Small intestine (tissue), 16 donors: ENCODE measurements at places on chromosomes 2 and 18.

GRCh38 chr2:26913606-26913998 is 56.8 kb upstream of the MAPRE3 start:
- no peak for DNase-seq

DNA sequence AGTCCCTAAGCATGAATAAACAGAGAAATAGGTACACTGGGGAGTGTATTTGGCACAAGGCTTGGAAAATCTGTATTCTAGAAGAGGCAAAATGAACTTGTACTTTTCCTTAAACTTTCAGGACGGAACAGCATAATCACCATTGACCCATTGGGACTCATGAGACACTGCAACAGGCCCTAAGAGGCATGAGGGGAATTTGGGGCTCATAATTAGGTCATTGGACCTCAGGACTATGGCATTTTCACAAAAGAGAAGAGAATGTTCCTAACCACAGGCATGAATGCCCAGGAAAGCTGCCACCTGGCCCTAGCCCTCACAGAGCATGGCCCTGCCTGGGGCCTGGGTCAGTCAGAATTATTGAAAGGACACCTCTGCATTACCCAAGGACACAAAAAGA is 67.9 kb upstream of the PIK3C3 start:
- DNase-seq = no peak

DNA sequence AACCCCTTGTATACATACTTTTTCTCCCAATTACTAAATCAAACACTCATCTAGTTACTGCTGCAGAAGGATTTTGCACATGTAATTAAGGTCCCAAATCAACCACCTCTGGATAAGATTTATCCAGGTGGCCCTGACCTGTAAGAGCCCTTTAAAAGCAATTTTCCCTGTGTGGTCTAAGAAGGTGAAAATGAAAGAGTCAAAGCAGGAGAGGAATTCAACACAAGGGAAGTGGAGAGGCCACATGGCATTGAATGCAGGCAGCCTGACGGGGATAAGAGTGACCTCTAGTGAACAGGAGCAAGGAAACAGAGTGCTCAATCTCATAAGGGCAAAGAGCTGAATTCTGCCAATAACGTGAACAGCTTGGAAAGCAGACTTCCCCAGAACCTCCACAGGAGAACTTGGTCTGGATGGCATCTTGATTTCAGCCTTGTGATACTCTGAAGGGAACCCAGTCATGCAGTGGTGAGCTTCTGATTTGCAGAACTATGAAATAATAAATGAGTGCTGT is 27.2 kb downstream of the PPP3R1 start:
- peak; percentile 67 for DNase-seq

DNA sequence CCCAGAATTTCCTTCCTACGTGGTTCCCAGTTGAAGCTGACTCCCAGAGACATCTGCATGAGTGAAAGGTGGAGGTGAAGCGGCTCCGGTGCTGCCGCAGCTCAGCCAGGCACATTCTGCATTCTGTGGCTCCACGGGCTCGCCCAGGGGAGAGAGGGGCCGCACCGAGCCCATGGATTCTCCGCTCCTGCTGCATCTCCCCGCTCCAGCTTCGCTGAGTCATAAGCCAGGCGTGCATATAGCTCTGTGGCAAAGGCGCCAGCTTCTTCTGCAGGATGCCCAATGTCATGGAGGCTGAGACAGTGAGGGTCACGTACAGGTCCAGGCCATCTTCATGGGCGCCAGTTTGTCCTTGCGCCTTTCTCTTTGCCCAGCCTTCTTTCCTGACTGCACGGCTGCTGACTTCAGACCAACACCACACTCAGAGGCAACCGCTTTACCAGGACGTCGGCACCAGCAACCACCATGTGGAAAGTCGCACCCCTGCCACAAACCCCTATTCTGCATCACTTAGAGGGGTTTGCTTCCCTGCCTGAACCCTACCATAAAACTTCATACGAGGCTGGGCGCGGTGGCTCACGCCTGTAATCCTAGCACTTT is 215.7 kb downstream of the MGAT5 start:
- no peak for DNase-seq

DNA sequence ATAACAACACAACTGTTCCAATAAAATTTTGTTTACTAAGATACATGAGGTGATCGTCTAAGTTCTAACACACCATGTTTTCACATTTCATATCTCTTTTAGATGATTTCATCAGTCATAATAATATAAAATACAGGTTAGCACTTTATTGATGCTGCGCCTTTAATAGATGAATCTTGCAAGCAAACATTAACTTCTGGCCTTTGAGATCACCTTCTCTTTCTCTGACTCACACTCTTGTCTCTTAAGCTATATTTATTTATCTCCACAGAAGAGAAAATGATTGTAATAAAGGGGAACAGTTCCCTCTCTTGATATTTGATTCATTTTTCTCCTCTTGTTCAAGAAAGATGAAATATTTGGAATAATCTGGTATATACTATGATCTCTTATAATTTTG is 603.3 kb upstream of the POU3F3 start:
- DNase-seq = peak; percentile 58

DNA sequence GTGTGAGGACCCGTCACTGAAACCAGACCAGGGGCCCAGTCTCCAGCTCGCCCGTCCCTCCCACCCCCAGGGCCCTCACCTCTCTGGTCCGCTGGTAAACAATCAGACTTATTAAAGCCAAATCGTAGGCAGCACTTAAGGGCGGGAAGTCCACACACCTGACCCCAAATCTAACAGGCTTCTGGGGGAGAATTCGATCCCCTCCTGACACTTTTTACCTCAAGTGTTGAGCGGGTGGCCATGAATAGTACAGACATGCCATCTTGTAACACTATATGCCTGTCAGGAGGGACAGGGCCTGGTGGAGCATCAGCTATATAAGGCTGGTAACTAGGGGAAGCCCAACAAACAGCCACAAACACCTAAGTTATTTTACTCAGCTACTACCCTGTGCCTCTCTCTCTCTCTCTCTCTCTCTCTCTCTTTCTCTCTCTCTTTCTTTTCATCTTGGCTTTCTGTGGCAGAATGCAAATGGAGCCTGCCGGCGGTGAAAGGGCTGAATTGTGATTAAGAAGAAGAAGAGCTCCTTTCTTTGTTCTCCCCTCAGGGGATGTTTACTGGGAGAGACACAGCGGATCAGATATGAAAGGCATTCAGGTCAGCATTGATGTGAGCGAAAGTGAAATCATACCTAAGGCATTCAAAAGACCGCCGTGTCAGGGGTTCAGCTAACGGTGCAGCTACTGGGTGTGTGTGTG is 9.5 kb downstream of the ZEB2 start:
- DNase-seq = no peak

- no peak for DNase-seq
Observed at GRCh38 chr2:189153619-189154018, 25.9 kb downstream of the COL5A2 start.

DNA sequence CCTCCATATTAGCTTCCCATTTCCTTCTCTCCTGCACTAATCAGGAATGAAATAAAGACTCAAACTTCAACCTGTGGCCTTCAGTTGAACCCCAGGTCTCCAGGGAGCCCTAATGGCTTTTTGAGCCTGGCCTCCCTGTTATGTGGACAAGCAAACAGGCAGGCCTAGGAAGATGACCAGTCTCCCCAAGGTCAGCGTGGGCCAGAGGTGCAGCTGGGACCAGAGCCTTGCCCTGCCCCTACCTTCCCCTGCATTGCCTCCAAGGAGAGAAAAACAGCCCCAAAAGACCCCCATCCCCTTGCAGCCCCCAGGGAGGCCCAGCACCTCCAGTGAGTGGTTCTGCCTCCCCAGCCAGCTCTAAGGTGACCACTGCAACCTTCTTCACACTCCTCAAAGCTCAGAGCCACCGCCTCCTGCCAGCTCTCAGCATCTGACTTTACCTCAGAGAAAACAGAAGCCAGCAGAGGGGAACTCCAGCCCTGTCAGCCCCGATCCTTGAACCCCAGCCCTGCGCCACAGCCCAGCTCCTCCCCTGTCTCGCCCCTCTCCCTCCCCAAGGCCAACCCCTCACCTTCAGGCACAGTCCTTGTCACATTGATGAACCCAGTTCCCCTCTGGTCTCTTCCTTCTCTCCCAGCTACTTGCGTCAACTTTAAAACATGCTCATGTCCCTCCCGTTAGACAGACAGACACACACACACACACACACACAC is 59.5 kb upstream of the ID2 start:
- no peak for DNase-seq

- DNase-seq = no peak
Observed at GRCh38 chr2:111022633-111023032, 98.1 kb upstream of the BCL2L11 start.
